ENCODE measurements at places on chromosomes 3 and 15.

GRCh38 chr15:32733281-32733680, 15.5 kb downstream of the GREM1 start:
- DNase-seq: no peak

GRCh38 chr3:12986521-12986920, 86.7 kb downstream of the IQSEC1 start:
- no peak for DNase-seq

GRCh38 chr15:87450314-87450713, 806.2 kb downstream of the NTRK3 start:
- no peak for DNase-seq

DNA sequence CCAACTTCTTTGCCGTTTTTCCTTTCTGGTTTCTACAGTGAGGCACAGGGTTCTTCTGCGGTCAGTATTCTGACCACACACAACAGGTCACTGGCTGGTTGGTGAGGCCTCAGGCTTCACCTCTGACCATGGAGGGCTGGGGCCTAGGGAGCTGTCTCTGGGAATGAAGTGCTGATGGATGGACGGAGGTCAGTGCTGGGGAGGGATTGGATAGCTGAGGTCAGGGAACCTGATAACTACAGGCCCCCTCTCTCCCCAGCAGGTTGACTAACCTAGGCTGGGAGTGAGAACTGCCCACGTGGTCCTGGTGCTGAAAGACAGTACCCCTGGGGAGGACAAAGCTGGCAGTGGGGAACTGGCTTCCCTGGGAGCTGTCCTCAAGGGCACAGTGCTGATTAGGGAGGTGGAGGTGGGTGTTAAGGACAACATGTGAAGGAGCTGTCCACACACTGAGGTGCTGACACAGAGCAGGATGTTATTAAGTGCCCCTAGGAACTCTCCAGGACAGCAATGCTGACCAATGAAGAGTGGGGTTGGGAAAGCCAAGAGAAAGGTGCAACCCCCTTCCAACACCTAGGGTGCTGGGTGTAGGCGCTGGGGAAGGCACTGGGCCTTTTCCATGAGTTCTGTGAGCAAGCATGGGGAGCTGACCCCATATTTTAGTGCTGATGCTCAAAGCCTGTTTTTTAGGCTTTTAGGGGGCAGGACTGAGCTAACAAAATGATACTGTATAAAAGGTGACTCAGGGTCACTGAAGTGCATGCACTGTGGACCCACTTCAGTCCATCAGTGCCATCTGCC, 45.2 kb downstream of the ATP2B2 start:
- peak; percentile 68 for DNase-seq

DNA sequence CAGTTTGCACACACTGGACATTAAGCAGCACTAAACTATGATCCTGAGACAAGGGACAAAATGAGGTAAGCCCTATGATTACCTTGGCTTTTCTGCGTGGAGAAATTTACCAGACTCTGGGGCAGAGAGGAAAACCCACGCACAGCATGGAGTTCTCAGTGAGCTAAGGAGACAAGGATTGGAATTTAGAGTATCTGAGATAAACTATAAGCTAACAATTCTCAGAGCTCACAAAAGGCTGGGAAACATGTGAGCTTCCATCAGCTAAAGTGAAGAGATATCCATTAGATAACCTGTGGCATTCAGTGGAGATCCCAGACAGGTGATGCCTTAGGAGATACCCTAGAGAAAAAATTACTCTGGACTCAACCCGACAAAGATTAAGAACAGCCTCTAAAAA, 48.7 kb downstream of the NBEAL2 start:
- no peak for DNase-seq

GRCh38 chr15:77985931-77986480, 91.5 kb downstream of the TBC1D2B start:
- DNase-seq: no peak

GRCh38 chr15:85785887-85786780, 8.6 kb downstream of the KLHL25 start:
- DNase-seq: no peak

DNA sequence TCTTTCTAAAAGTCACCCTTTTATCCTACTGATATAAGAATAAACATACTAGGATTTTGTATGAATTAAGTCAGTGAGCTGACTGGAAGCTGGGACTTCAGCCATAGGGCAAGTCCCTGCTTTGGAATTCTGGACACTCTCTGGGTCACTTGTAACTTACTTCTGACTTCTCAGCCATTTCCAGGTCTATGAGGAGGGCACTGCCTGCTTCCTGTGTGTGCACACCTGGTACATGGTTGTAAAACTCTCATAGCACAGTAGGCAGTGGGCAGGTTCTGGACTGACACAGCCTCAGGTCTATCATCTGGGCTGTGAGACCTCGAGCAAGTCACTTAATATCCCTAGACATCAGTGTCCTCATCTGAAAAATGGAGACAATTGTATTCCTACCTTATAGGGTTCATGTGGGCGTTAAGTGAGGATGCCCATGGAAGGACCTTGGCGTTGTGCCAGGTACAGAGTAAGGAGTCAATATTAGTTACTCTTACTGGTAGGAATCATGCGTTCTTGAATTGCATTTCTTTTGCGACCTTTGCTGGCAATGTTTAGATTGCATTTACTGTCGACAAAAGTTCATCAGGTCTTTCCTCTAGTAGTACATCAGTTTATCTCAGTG, 27.5 kb upstream of the TGM5 start:
- DNase-seq: no peak

All from germinal center (tissue), 1 donor.